Astrocyte (in vitro differentiated cells and primary cell): ENCODE measurements at places on chromosomes 1 and 21. TPM values are rescaled to one million over a fixed set of nuclear protein-coding genes. Genes with fewer than 3 reads are reported as not detected.
A peak's percentile ranks its signal among the peaks of the same experiment; 100 is the strongest.

DNA sequence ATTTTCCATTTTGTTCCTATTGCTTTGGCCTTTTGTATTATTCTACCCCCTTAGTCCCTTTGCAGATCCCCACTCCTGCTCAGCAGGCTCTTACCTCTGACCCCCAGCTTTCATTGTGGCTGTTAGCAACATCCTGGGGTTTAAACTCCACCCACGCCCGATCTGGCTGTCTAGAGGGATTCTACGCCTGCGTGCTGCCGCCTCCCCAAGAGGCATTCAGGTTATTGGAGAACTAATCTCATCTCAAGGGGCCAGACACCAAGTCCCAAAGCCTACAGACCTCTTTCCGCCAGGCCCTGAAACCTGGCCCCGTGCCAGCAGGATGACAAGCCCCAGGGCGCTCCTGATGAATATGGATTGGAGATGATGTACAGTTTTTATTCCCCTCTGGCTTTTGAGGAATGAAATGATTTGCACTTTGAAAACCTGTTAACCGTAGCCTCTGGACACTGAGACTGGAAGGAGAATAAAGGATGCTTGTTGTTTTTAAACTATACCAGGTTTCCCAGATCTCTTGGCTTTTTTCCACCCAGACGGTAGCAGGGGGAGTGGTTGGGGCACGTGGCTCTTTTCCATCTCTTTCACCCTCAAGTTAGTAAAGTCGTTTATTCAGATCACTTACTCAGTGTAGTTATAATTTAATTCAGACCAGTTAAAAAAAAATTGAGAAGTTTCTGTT lies 14.5 kb upstream of the IKBKE start:
- H3K36me3 ChIP-seq: peaks cover 27% of the 10 kb centered on the region
- no peaks in the 10 kb centered on the region for H3K27me3 ChIP-seq
- no peak for DNase-seq
- no peak overlapping the region for H3K4me3 ChIP-seq
- peaks cover 7% of the 10 kb centered on the region for H3K4me1 ChIP-seq
- H3K27ac ChIP-seq: no peak overlapping the region

GRCh38 chr1:191206513-191207207 lies 729.0 kb upstream of the BRINP3 start:
- DNase-seq: peak; percentile 16
- H3K4me1 ChIP-seq: no peaks in the 10 kb centered on the region
- no peak overlapping the region for H3K4me3 ChIP-seq
- H3K27ac ChIP-seq: no peak overlapping the region
- no peaks in the 10 kb centered on the region for H3K36me3 ChIP-seq

DNA sequence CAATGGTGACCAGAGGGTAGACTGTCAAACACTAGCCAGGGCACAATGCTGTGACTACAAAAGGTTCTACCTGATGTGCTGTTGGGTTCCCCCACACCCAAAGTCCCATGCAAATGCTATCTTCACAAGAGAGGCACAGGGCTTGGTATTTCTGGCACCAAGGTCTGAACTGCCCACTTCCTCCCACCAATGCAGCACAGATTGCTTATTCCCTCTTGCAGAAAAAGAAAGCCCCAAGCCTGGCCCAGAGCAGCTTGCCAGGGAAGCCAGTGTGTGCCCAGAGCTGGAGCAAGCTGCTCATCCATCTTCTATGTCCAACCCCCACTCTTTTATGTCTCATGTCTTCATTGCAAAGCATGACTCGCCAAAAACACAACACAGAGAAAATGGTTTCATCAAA lies 149.4 kb upstream of the CAMK1G start:
- no peak overlapping the region for H3K27ac ChIP-seq
- peak; percentile 10 for DNase-seq
- no peaks in the 10 kb centered on the region for H3K36me3 ChIP-seq
- peaks cover 4% of the 10 kb centered on the region for H3K4me1 ChIP-seq
- no peaks in the 10 kb centered on the region for H3K27me3 ChIP-seq

DNA sequence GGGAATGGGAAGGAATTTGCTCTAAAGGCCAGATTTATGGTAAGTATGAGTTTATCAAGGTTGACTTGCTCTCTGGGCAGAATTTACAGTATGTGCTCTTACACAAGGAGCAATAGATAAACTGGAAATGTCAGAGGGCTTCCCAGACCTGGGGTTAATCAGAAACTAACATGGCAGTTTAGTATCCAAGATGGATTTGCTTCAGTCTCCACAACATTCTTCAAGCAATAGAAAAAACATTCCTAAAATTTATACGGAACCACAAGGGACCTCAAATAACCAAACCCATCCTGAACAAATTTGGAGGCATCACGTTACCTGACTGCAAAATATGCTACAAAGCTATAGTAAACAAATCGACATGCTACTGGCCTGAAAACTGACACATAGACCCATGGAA lies 606.7 kb upstream of the CHRM3 start:
- no peaks in the 10 kb centered on the region for H3K36me3 ChIP-seq
- no peak overlapping the region for H3K4me3 ChIP-seq
- no peak overlapping the region for H3K27ac ChIP-seq
- H3K27me3 ChIP-seq: no peaks in the 10 kb centered on the region
- no peaks in the 10 kb centered on the region for H3K4me1 ChIP-seq
- DNase-seq: peak; percentile 83

SOX13 gene
- 9.2 and 12.4 TPM in 2 replicates for total RNA-seq

DMBX1 gene
- 0.07 and 0.29 TPM in 2 replicates for total RNA-seq

LORICRIN gene
- not detected in 2 replicates for total RNA-seq

DNA sequence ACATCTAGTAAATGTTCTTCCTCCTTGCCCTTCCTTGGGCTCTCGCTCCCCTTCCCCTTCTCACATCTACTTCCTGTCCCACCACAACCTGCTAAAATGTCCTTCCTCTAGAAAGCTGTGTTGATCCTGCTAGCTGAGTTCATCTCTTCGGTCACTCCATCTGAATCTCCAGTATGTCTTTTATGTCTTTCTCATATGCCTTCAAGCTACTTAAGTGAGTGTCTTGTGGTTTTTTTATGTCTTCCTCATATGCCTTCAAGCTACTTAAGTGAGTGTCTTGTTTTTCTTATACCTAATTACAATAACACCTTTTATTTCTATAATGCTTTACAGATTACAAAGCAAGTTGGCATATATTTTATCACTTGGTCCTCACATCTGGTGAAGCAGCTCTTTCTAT lies 33.9 kb downstream of the CSF1 start:
- no peak overlapping the region for H3K4me3 ChIP-seq
- DNase-seq: no peak
- no peaks in the 10 kb centered on the region for H3K27me3 ChIP-seq
- H3K4me1 ChIP-seq: no peaks in the 10 kb centered on the region
- H3K27ac ChIP-seq: no peak overlapping the region
- no peaks in the 10 kb centered on the region for H3K36me3 ChIP-seq

ATP8B2 gene
- total RNA-seq: 71.6 and 71.9 TPM in 2 replicates

IGSF21 gene
- total RNA-seq: not detected in 2 replicates

DNA sequence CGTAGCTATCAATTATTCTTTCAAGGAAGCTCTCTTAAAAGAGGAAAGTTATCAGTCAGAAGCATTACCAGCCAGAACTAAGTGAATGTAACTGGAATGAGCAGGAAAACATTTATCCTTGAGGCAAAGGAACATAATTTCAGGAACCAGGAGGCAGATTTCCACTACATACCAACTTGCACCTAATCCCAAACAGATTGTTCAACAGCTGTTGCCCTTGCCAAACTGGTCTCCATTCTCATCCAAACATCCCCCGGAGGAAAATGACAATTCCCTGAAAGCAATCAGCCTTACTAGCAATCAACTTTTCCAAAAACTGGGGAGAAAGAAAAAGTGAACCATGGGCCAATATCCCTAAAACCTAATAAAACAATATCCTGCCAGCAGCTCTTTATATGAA lies 35.0 kb downstream of the ENAH start:
- H3K27ac ChIP-seq: no peak overlapping the region
- H3K4me1 ChIP-seq: no peaks in the 10 kb centered on the region
- H3K36me3 ChIP-seq: no peaks in the 10 kb centered on the region
- no peaks in the 10 kb centered on the region for H3K27me3 ChIP-seq

- no peaks in the 10 kb centered on the region for H3K36me3 ChIP-seq
- no peaks in the 10 kb centered on the region for H3K4me1 ChIP-seq
- no peaks in the 10 kb centered on the region for H3K27me3 ChIP-seq
These were observed 148.7 kb downstream of the RUNX1 start for GRCh38 chr21:34900376-34900775.

HES4 gene
- total RNA-seq: 149 and 169 TPM in 2 replicates

- no peak overlapping the region for H3K27ac ChIP-seq
- no peaks in the 10 kb centered on the region for H3K36me3 ChIP-seq
- no peak for DNase-seq
- H3K27me3 ChIP-seq: no peaks in the 10 kb centered on the region
These were observed 55.2 kb downstream of the ATP1B1 start for GRCh38 chr1:169161496-169162194.

DNA sequence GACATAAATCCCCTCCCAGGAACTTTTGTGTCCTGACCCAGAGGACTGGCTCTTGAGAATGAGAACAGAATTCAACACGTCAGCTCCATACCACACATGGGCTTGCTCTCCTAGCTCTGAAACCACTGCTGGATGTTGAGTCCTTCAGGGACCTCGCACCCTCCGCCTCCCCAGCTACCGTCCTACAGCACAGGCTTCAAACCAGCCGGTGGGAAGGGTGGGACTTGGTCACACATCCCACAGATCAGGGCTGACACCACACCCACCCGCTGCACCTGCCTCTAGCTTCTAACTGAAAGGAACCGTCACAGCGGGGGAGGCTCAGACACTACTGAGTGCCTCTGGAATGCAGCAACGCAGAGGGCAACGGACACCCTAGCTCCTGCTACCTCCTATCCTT lies 24.0 kb downstream of the MRAP start:
- H3K4me1 ChIP-seq: no peaks in the 10 kb centered on the region
- no peaks in the 10 kb centered on the region for H3K27me3 ChIP-seq
- no peak overlapping the region for H3K4me3 ChIP-seq
- no peak overlapping the region for H3K27ac ChIP-seq
- peaks cover 70% of the 10 kb centered on the region for H3K36me3 ChIP-seq
